ENCODE measurements at places on chromosomes 16 and 17.

DNA sequence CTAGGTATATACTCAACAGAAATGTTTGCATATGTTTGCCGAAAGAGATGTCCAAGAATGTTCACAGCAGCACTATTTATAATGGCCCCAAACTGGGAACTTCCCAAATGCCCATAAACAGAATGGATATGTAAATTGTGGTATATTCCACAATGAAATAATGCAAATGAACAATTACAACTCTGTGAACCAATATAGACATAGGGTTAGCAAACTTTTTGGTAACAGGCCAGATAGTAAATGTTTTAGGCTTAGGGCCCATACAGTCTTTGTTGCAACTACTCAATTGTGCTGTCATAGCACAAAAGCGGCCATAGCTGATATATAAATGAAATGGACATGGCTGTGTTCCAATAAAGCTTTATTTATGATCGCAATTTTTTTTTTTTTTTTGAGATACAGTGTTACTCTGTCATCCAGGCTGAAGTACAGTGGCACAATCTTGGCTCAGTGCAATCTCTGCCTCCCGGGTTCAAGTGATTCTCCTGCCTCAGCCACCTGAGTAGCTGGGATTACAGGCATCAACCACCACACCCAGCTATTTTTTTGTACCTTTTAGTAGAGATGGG is 16.5 kb downstream of the XYLT1 start:
- no peak for DNase-seq

GRCh38 chr17:42868338-42868737 is 17.3 kb downstream of the AOC3 start:
- DNase-seq = no peak

GRCh38 chr16:74766729-74767128 is 7.9 kb downstream of the FA2H start:
- no peak for DNase-seq

- DNase-seq = no peak
Measured at GRCh38 chr17:61669522-61669921, 78.5 kb upstream of the NACA2 start.

GRCh38 chr17:65345261-65346005 is 208.3 kb downstream of the RGS9 start:
- DNase-seq = peak; percentile 34

DNA sequence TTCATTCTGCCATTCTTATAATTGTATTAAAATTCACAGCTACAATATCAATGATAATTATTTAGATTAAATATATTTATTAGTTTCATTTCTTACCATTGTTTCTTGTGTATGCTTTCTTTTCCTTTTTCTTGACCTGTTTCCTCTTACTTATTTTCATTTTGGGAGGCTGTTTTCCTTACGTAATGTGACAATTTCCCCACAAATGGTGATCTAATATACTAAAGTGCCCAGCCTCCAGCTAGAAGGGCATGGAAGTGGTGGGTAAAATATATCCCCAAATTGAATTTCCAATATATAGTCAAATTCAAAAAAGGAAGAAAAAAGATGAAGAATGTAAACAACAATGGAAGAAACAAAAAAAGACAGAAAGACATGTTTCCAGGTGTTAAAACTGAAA is 1.5 kb upstream of the ABCA6 start:
- no peak for DNase-seq

DNA sequence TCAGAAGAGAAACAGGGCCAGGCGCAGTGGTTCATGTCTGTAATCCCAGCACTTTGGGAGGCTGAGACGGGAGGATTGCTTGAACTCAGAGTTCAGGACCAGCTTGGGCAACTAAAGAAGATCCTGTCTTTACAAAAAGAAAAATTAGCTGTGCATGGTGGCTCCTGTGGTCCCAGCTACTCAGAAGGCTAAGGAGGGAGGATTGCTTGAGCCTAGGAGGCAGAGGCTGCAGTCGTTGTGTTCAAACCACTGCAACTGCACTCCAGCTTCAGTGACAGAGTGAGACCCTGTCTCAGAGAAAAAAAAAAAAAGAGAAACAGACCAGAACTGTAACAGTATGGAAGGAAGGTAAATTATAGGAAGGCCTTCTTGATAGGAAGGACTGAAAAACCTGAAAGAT is 10.3 kb downstream of the ARL4D start:
- DNase-seq = no peak

GRCh38 chr17:8856869-8857575 is 10.5 kb downstream of the PIK3R6 start:
- DNase-seq = no peak

- peak; percentile 21 for DNase-seq
Measured at GRCh38 chr16:25575363-25575762, 116.4 kb upstream of the HS3ST4 start.

DNA sequence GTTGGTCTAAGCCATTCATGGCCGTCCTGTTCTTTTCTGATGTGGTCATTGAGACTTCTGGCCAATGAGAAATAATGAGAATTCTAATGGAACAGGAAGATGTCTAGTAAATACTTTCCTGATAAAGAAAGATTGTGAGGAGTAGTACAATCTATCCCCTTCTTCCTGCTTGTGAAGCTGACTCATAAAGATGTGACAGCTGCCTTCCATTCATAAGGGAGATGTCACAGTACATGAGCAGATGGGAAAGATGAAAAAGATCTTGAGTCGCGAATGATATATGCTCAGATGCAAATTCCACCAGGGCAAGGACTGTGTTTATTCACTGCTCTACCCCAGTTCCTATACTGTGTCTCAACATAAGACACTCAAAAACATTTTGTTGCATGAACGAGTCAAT is 111.7 kb upstream of the FOXF1 start:
- DNase-seq = no peak

DNA sequence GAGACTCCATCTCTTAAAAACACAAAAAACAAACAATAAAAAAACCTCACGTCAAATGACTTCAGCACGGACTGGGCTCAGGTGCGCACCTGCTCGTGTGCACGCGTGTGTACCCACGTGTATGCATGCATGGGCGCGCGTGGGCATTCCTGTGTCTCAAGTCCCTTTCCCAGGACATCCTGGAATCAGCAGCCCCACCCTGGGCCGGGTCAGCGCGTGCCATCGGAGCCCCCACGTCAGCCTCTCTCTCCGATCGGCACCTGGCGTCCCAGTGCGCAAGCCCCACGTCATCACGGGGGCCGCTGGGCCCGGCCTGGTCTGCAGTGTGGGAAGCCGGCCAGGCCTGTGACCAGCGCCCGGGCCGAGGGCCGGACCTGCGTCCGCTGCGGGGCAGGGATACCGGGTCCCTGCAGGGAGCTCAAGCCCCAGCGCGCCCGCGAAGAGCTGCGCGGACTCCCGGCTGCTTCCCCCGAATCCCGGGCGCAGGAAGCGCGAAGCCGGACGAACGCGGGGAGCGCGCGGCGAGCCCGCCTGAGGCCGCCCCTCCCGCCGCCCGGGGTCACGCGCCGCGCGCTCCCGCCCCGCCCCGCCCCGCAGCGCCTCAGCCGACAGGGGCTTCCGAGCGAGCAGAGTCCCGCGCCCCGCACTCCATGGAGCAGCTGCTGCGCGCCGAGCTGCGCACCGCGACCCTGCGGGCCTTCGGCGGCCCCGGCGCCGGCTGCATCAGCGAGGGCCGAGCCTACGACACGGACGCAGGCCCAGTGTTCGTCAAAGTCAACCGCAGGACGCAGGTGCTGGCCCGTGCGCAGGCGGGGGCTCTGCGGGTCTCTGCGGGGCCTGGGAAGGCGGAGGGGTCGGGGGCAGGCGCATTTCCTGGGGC is at the start of gene FN3K:
Gene FN3K (plus strand): TSS at position 629 of the 880 bp plus-strand sequence. CDS start 22 bp downstream, at position 651.
- DNase-seq = peak; percentile 87

- peak; percentile 46 for DNase-seq
Measured at GRCh38 chr16:280991-281659, 734 bp downstream of the ARHGDIG start.

DNA sequence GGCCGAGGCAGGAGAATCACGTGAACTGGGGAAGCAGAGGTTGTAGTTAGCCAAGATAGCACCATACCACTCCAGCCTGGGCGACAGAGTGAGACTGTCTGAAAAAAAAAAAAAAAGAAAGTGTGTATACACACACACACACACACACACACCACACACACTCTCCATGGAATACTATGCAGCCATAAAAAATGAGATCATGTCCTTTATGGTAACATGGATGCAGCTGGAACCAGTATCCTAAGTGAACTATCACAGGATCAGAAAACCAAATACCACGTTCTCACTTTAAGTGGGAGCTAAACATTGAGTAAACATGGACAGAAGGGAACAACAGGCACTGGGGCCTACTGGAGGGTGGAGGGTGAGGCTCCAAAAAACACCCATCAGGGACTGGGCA is 16.7 kb downstream of the NDUFAB1 start:
- DNase-seq = no peak

- DNase-seq = no peak
Measured at GRCh38 chr17:78687125-78687524, 94.9 kb downstream of the CYTH1 start.

- DNase-seq = no peak
Measured at GRCh38 chr17:48522031-48522653, 8.7 kb downstream of the HOXB1 start.

- DNase-seq = no peak
Measured at GRCh38 chr16:82713778-82714177, 87.0 kb downstream of the CDH13 start.

- DNase-seq = no peak
Measured at GRCh38 chr16:83833921-83834320, 26.1 kb downstream of the HSBP1 start.

GRCh38 chr17:47660064-47660492 is 10.4 kb downstream of the KPNB1 start:
- DNase-seq = no peak

DNA sequence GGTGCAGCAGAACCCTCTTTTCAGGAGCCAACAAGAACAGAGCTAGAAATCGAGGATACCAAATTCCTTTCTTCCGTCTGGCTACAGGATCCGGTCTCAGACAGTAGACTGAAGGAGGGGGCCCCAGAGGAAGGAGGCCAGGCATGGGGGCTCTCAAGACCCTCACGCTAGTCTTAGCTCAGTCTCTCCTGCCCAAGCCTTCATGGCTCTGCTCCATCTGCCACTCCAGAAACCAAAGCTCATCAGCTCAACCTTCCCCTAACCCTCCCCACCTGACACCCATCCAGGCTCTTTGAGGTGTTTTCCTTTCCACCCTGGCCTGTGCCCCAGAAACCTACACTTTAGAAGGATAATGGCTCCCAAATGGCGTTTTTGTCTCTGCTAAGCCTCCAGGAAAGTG is 6.2 kb upstream of the TMEM92 start:
- DNase-seq = no peak

DNA sequence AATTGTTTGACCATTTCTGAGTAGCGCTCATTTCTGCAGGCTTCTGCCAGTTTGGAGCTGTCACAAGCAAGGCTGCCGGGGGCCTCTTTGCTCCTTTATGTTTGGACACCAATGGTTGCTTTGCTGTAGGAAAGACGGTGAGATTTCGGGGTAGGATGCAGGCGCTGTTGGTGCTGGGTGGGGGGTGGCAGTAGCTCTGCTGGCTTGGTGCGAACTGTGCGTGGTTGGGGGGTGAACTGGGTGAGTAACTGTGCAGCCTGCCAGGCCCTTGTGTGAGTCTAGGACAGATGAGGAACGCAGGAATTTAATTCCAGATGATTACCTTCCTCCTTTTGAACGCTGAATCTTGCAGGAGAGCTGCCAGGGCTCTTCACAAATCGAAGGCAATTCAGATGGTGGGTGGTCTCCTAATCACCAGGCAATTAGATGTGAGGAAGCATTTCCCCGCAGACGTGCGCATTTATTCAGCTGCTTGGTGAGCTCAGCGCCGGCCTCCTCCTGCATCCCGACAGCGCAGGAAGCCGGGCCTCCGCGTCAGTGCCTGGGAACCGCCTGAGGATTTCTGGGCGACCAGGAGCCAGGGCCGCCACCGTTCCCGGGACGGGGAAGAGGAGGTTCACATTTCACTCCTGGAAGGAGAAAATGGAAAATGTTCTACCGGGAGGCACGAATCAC is 154.4 kb downstream of the FOXL1 start:
- DNase-seq = peak; percentile 85

DNA sequence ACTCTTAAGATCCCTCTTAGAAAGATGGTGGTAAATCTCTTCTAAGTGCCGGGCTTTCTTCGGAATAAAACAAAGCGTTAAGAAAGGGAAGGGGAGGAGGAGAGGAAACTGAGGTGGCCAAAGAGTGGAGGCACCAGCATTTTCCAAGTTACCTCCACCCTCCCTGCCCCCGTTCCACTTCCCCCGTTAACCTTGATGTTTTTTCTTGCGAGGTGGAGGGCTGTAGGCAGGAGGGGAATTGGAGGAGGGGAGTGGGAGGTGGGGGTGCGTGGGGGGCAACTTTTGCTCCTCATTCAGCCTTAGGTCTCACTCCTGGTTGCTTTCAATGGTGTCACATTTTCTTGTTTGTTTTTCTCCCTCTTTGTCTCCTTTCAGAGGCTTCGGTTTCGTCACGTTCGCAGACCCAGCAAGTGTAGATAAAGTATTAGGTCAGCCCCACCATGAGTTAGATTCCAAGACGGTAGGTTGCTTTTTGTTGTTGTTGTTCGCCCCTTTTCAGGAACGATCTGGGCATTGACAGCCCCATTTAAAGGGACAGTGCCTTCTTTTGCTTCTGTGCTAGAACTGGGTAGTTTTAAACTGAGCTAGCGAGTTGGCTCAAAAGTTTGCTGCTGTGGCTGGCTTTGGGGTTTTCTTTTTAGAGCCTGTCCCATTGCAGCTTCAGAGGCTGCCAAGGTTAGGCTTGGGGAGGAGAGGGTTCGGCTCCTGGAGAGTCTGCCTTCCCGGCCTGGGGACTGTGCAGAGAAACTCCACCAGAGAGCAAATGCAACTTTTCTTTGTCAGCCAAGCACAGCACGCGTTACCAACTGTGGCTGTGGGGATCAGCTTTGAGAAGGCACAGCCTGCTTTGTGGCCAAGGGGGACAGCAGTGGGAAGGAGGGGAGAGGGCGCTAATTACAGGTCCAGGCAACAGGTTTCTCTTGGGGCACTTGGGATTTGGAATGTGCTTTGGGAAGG is 1.9 kb downstream of the MSI2 start:
- DNase-seq = peak; percentile 72

- DNase-seq = no peak
Measured at GRCh38 chr17:31283841-31284240, 13.2 kb downstream of the OMG start.

GRCh38 chr16:88008840-88009239 is 57.6 kb downstream of the BANP start:
- no peak for DNase-seq

DNA sequence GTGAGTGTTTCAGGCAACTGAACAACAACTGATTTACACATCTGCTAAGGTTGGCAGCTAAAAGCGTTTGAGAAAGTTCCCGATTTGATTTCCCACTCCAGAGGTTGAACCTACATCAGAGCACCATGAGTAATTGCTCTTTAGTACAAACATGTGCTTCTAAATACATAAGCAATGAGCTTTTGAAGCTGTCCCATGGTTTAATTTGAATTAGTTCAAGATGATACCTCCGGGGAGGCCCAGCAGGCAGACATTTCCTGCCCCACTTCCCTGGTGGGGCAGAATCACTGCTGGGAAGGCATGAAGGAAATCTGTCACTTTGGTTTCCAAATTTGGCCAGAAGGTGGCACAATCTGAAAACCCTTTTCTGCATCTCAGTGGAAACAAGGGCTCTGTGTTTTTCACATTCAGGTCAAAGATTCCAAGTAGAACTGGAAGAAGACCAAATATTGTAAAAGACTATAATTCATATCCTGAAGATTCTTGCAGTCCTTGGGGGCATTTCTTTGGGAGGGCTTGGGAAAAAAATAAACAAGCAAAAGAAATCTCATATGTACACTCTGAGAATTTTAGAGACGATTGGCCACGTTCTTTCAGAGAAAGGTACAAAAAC is 176.2 kb upstream of the FAM20A start:
- DNase-seq = peak; percentile 72

GRCh38 chr16:35306915-35307314 is 1847.5 kb downstream of the TP53TG3F start:
- no peak for DNase-seq

- DNase-seq = no peak
Measured at GRCh38 chr16:27129401-27129800, 62.7 kb downstream of the C16orf82 start.

Measured in retina (tissue), 1 donor.